Right ventricle myocardium inferior (tissue), 1 donor: ENCODE measurements at places on chromosomes 3 and 15. TPM values are rescaled to one million over a fixed set of nuclear protein-coding genes. Genes with fewer than 3 reads are reported as not detected.

The CYP8B1 gene
- total RNA-seq, result not detected

GRCh38 chr15:53808058-53808706 lies 48.7 kb upstream of the WDR72 start:
- DNase-seq, result no peak

The SH2D7 gene
- total RNA-seq, result not detected

- no peak for DNase-seq
Measured at GRCh38 chr3:141243271-141243707, 11.7 kb downstream of the PXYLP1 start.
